Activated CD8-positive, alpha-beta memory T cell treated with anti-CD3 and anti-CD28 coated beads, Interleukin-2, amount 50 U/mL, for 4 hours (primary cell): ENCODE measurements at places on chromosomes 1 and 21.

DNA sequence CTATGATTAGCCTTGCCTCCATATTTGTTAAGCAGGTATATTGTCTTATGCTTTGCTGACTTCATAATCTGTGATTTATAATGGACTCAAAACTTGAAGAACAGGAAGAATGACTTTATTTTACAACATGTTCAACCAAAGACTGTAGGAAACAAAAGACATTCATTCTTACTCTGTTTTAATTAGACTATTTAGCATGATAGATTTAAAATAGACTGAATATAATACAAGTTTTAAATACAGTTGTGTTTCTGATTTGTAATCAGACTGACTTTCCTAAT is 63.1 kb downstream of the CDC14A start:
- DNase-seq, result no peak

GRCh38 chr1:84077476-84078107 is 66.5 kb upstream of the PRKACB start:
- DNase-seq, result peak; percentile 82

DNA sequence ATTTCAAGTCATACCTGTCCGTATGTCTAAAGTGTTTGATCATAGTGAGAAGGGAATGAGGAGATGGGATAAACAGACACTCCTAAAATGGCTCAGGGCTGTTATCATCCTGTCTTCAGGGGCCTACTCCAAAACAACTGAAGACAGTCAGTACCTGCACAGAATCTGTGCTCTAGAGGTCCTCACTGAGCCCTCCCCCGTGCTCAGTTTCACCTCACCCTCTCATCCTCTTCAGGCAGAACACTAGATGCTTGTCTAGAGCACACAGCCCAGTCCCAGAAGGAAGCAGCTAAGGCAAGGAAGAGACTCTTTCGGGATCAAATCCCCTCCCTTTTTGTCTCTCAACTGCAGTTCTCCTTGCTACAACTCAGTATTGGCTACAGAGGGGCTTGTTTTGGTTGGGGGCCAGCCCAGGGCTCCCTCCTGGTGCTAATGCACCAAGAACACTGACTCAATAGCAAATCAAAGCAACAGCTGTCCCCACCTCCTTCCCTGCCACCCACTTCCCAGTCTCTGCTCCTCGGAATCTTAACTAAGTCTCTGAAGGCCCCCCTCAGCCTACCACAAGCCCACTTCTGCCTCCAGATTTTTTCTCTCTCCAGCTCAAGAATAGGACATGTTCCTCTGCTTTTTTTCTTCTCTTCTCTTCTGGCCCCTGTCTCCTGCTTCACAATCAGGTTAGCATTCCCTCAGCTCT is 10.1 kb downstream of the CADM3 start:
- DNase-seq, result no peak

DNA sequence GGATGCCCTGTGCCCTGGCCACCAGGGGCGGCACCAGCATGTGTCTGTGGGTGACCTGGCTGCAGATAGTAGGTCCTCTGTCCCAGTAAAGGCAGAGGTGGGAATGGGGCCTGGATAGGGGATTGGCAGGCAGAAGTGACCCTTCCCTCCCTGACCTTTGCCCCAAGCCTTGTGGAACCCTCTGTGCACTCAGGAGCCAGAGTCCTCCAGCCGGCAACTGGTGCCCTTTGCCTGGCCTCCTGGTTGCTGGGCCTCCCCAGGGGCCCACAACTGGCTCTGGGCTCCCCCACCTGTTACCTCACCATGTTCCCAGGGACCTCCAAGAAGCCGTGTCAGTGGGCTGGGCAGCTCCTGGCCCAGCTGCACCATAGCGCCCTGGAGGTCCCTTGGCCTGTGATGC is 10.0 kb downstream of the PLCH2 start:
- no peak for DNase-seq

DNA sequence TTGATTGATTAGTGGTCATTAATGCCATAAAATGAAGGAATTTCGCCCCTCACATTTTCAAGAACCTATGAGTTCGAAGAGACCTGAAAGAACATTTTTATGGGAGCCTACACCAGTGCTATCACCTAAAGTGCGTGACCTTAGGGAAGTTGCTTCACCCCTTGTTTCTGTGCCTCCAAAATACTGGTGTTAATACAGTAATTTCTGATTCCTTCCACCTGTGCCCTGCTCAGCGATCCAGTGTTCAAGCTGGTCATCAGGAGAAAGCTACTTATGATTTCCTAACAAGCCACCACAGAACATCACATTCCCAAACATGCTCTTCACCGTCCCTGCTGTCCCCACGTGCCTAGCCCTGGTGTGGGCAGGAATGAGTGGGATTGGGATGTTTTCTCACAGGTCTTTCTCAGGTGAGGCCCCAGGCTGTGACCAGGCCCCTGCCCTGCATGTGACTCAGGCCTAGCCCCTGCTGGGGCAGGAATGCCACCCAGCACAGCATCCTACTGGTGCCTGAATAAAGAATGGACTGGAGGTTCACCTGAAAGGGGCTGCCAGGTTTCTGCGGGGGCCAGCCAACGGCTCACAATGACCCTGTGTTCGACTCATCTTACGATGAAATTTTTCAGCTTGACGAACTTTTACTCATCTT is 60.3 kb downstream of the CD247 start:
- no peak for DNase-seq

DNA sequence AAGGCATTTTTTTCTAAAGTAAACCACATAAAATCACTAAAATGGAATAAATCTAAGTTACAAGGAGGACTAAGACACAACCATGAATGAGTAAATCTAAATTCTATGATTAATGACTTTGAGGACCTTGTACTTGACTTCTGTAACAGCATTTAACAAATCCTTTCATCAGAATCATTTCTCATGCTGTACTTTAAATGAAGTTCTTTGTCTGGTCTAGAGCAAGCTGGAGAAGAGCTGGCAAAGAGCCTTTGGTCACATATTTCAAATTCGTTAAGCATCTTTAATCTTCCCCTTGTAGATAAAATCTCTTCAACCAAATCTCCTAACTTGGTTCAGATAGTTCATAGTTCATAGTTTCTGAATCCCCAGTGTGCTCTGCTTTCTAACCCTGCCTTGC is 405.4 kb downstream of the PTPRC start:
- no peak for DNase-seq

DNA sequence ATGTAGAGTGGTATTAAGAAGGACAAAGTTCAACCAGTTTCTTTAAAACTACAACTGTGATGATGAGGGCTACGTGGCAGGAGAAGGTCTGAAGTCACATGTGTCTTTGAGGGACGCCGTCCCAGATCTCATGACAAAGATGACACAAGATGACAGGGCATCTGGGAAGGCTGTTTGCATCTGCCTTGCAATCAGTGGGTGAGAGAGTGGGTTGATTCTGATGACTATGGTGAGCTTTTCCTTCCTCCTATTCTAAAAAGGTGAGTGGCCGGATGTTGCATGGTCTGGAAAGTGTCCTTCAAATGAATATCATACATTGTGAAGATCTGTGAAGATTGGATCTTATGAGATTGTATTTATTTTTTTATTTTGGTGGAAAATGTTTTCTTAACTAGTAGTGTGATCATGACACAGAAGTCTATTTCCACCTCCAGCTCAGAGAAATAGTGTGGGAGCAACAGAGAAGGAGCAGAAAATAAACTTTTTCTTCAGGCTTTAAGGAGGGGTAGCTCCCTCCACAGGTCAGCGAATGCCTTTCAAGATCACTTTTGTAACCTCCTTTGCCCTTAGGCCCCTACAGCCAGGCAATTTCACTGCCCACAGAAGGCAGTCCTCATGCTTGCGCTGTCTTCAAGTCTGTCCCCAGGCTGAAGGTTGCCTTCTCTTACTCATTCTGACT is 76.0 kb upstream of the ATF3 start:
- no peak for DNase-seq

GRCh38 chr1:247966532-247967204 is 1.6 kb downstream of the OR2AK2 start:
- DNase-seq, result no peak

- no peak for DNase-seq
Measured at GRCh38 chr1:88731475-88732269, 47.6 kb downstream of the PKN2 start.

DNA sequence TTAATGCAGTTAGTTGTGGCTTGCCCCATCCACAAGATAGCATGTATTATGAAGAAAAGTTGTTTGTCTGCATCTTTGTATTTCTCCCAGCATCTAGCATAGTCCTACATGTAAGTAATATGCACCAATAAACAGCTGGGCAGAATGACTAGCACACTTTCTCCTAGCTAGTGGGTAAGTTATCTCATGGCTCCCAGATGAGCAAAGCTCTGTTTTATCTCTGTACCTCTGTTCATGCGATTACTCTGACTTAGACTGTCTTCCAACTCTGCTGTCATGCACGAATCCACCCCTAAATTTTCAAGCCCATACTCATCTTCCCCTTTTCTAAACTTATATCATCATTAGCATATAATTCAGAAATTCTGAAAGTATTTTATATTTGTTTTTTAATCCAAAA is 37.5 kb upstream of the KCTD3 start:
- no peak for DNase-seq

DNA sequence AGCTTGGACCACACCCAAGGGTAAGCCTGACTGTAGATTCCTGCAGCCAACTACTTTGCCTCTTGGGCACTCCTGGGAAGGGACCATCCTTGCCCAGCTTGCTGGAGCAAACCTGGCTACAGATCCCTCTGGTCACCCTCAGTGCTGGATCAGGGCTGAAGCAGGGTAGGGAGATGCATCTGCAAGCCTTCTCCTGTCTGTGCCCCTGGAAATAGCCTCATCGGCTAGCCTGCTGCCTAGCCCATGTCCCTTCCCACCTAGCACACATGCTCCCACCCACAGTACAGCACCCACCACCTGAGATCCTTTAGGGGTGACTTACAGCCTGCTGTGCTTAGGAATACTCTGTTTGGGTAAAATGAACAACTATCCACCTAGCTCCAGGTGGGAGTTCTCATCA is 177.3 kb upstream of the HMGB4 start:
- DNase-seq, result no peak

GRCh38 chr21:21052672-21053071 is 54.5 kb downstream of the NCAM2 start:
- no peak for DNase-seq

DNA sequence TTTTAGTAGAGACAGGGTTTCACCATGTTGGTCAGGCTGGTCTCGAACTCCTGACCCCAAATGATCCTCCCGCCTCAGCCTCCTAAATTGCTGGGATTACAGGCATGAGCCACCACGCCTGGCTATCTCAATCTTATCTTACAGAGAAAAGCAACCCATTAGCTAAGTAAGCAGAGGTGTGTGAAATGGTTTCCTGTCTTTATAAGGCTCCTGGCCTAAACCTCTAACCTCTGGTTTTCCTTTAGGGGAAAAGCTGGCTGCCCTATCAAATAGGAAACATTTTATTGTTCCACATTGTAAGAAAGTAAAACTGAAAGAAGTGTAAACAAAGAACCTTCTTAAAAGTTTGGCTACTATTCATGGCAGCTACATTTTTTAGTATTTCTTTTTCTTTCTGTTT is 78.3 kb upstream of the MORC3 start:
- no peak for DNase-seq

GRCh38 chr1:204073837-204074273 is 940 bp downstream of the SOX13 start:
- no peak for DNase-seq

DNA sequence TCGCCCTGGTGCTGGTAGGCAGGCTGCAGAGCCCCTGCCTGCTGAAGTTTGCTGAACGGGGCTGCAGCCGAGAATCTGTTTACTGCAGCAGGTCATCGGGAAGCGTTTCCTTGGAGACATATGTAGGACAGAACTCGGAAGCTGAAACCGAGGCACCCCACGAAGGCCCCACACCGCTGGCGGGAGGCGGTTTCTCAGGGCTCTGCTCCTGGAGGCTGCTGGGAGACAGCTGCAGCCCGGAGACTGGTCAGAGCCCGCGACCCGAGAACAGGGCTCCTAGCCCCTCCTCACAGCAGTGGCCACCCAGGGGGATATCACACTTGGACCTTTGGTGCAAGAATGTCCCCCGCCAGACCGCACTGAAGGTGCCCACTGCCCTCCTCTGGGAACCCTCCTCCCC is 12.7 kb upstream of the PLCH2 start:
- DNase-seq, result no peak

- peak; percentile 47 for DNase-seq
Measured at GRCh38 chr1:150578272-150579109, 919 bp downstream of the MCL1 start.

DNA sequence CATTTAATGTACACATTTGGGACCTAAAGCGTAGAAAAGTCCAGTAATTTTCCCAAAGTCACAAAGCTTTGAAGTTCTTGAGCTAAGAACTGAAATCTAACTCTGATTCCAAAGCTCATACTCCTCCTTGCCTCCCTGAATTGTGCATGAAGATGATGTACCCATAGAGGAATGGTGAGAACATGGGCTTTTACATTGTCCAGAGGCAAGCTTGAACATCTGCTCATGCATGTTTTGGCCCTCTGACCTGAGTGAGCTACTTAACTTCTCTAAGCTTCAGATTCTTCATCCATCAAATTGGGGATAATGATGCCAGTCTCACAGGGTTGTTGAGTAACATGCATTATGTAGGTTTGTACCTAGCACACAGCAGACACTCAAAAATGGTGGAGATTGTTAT is 258.4 kb upstream of the HOOK1 start:
- DNase-seq, result no peak

GRCh38 chr1:5913078-5913845 is 79.0 kb downstream of the NPHP4 start:
- no peak for DNase-seq

GRCh38 chr1:97791251-97791650 is 129.6 kb downstream of the DPYD start:
- no peak for DNase-seq

DNA sequence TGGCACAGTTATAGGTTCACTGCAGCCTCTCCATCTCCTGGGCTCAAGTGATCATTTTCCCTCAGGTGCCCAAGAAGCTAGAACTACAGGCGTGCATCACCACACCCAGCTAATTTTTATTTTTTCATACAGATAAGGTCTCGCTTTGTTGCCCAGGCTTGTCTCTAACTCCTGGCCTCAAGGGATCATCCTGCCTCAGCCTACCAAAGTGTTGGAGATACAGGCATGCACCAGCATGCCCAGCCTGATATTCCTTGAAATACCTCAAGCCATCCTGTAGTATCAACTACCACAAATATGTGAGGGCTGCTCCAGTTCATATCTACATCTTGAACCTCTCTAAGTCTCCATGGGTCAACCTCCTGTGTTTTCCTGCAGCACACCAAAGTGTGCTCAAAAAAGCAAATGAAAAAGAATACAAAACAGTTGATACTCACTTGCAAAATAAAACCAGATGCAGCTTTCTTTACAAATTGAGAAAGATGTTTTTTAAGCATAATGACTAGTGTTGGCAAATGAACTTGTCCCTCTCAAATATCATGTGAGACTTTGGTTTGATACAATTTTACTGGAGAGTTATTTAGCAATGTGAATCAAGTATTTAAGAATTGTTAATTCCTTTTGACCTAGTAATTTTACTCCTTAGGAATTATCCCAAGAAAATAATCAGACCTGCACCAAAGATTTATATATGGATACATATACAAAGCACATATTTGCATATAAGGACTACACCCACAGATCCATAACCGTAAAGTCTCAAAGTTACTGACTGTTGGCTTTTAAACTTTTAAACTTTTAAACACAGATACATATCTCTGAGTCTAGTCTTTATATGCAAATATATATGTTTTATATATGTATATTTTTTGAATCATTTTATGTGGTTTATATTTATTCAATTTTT is 197.7 kb downstream of the NRIP1 start:
- DNase-seq, result no peak

- DNase-seq, result no peak
Measured at GRCh38 chr1:77412820-77413530, 131.2 kb downstream of the AK5 start.
